ENCODE measurements at places on chromosomes 2 and 18.

DNA sequence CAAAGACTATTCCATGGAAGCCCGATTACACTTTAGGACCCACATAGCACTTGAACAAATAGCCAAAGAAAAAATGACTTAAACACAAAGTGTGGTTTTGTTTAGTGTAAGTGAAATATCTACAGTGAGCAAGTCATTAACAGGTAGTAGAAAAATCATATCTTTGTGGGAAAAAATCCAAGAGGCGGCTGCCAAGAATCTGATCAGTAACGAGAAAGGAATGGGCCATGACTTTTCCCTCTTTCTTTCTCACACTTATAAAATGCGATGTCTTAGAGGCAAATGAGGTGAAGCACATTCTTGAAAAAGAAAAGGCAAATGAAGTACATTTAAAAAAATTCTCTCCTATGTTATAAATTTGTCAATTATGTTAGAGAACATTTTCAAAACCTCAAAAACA is 12.9 kb upstream of the GEMIN6 start:
- DNase-seq: no peak

- DNase-seq: no peak
Observed at GRCh38 chr2:157868993-157869392, 7.1 kb downstream of the ACVR1 start.

GRCh38 chr2:10378189-10378588 is 69.9 kb downstream of the ODC1 start:
- DNase-seq: no peak

GRCh38 chr2:28602751-28603639 is 107.1 kb downstream of the PLB1 start:
- DNase-seq: no peak

DNA sequence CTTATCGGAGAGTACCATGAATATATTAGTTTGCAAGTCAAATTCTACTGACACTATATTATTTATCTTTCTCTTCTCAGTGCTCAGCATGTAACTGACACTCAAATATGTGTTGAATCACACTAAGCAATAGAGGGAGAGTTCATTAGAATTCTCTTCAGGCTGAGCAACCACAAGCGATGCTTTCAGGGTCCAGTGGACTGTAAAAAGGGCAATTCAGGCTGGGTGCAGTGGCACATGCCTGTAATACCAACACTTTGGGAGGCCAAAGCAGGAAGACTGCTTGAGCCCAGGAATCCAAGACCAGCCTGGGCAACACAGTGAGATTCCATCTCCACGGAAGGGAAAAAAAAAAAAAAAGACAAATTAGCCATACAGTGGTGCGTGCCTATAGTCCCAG is 16.3 kb downstream of the PDE6D start:
- DNase-seq: no peak

- DNase-seq: no peak
Observed at GRCh38 chr2:135043345-135043744, 3.9 kb downstream of the MAP3K19 start.

GRCh38 chr2:115739574-115739973 is 1297.1 kb downstream of the DPP10 start:
- DNase-seq: no peak

Data from hepatic stellate cell (primary cell).